Common myeloid progenitor, CD34-positive (primary cell): ENCODE measurements at places on chromosomes 5 and 9.

- DNase-seq, result no peak
Observed at GRCh38 chr5:93436083-93436482, 144.9 kb downstream of the NR2F1-AS1 start.

- no peak for DNase-seq
Observed at GRCh38 chr9:98162613-98163012, 29.8 kb downstream of the CORO2A start.

GRCh38 chr5:112004867-112005622, 248.1 kb upstream of the NREP start:
- DNase-seq, result no peak

GRCh38 chr5:168613396-168613795, 34.2 kb upstream of the PANK3 start:
- DNase-seq, result no peak

DNA sequence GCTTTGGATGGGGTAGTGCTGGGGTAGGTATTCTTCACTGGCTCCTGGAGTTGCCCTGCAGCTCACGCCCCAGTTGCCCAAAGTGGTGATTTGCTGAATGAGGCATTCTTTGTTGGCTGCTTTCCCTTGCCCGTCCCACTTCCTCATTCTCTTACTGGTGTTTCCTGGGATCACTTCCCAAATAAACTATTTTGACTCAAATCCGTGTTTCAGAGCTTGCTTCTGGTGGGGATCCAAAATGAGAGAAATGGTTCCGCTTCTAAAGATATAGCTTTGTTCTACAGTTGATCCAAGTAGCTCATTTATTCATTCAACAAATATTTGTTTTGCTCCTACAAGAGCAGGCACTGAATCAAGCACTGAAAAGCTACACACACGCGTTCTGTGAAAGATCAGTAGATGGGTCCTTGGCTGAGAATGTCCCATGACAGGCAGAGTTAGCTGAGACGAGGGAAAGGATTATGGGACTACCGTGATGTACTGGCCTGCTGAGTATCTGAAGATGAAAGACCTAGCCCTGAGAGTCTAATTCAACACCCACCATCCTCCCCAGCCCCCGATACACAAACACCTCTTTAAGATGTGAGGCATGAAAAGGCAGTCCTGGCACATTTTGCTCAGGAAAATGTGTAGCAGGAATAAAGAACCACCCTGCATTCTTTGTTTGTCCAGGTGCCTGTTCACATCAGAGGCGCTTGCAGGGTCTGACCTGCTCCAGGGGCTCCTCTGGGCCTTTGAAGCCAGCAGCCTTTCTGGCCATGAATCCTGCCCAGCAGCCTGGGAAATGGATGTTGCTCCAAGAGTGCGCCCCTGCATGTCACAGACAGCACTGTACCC, 143.1 kb upstream of the RANBP3L start:
- DNase-seq, result no peak

DNA sequence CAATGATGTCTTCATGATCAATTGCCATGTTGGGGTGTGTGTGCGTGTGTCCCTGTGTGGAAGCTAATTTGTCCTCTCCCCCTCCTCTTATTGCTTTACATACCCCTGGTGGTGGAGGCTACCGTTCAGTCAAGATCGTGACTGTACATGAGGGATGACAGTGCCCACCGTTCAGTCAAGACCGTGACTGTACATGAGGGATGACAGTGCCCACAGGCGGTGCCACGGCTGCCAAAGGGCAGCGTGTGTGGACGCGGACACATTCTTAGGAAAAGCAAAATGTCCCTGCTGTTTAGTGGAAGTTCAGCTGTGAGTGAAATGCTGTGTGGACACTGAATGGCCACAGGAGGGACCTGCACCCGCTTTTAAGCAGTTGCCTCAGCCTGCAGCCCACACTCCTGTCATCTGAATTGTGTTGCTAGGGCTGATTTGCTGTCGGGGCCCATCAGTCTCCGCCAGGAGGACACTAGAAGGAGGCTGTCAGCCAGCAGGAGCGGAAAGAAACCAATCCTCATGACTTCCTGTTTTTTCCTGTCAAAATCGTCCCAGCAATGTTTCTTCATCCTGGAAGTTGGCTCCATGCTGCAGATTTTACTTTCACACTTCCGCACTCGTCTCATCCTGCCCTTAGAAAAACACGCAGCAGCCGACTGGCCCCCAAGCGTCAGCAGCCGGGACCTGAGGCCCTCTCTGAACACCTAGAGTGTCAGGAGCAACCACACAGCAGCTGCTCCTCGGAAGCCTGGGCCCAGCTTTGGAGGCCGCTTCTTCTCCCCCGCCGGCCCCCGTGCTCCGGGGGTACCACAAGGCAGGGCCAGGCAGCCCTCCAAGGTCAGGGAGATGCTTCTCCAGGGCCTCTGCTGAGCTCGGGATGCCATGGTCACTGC, 9.1 kb downstream of the OR2V1 start:
- DNase-seq, result no peak

GRCh38 chr5:100270023-100270771, 265.0 kb upstream of the FAM174A start:
- peak; percentile 58 for DNase-seq

- no peak for DNase-seq
Observed at GRCh38 chr5:151779531-151780125, 7.9 kb downstream of the G3BP1 start.

GRCh38 chr5:153081385-153081784, 409.1 kb upstream of the GRIA1 start:
- no peak for DNase-seq

GRCh38 chr5:60507687-60508086, 192.3 kb downstream of the DEPDC1B start:
- no peak for DNase-seq

GRCh38 chr9:113633782-113634595, 170.5 kb downstream of the RGS3 start:
- DNase-seq, result no peak

GRCh38 chr5:106312360-106312759, 1358.4 kb downstream of the EFNA5 start:
- no peak for DNase-seq

DNA sequence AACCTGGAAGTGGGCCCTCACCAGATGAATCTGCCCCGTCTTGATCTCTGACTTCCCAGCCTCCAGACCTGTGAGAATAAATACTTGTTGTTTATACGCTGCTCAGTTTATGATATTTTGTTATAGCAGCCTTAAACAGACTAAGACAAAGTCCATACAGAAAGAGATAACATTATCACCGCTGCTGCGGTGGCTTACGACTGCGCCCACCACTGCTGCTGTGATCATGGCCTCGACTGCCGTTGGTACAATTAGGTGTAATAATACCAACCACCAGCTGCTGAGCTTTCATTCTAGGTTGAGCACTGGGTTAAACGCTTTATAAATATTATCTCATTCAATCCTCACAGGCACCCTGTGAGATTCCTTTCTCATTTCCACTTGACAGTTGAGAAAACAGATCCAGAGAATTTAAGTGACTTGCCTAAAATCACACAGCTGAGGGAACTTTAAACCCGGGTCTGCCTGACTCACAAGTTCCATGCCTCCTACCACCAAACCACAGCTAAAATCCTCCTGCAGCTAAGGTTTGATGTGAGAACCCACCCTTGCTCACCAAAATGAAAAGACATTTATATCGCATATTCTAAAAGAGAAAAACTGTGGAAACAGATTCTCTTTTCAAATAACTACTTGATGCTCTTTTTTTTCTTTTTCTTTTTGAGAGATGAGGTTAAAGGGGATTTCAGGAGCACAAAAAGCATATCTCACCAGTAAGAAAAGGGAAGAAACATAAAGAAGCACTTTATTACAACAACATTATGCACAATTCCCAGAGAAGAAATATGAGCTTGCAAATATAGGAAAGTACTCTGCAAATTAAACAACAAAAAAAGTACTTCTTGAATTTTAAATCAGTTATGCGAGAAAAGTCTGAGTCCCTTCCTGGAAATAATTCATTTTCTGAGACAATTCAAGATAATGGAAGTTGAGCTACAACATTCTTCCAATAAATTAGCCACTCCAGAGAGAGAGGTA, 23.9 kb downstream of the GOLM1 start:
- no peak for DNase-seq

DNA sequence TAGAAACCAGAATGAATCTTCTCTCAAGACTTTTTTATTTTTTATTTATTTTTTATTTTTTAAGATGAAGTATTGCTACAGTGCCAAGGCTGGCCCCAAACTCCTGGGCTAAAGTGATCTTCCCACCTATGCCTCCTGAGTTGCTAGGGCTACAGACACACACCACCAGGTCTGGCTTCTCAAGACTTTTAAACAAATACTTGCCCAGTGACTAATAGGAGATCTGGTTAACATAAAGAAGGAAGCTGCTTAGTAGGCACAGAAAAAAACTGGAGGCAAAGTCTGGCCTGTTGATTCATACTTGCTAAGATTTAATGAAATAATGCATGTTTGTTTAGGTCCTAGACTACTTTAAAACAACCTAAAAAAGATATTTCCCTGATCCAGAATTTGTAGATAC, 43.8 kb downstream of the SLC38A9 start:
- no peak for DNase-seq

- no peak for DNase-seq
Observed at GRCh38 chr5:125526966-125527365, 780.5 kb upstream of the ZNF608 start.

GRCh38 chr5:167769846-167770413, 521.5 kb upstream of the WWC1 start:
- DNase-seq, result no peak

DNA sequence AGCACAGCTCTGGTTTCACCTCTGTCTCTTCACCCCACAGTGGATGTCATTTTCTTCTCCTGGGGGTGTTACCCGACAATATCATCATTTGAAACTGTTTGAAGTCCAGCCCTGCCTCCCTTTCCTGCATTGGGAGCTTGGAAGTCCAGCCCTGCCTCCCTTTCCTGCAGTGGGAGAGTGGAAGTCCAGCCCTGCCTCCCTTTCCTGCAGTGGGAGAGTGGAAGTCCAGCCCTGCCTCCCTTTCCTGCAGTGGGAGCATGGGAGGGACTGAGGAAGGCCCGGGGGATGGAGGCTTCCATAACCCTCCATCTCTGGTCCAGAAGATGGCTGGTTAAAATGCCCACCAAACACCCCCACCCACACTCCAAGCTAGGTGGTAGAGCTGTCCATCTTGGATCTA, 59.8 kb downstream of the SYK start:
- DNase-seq, result no peak

- DNase-seq, result peak; percentile 65
Observed at GRCh38 chr9:95726756-95727155, 148.7 kb upstream of the ERCC6L2 start.

DNA sequence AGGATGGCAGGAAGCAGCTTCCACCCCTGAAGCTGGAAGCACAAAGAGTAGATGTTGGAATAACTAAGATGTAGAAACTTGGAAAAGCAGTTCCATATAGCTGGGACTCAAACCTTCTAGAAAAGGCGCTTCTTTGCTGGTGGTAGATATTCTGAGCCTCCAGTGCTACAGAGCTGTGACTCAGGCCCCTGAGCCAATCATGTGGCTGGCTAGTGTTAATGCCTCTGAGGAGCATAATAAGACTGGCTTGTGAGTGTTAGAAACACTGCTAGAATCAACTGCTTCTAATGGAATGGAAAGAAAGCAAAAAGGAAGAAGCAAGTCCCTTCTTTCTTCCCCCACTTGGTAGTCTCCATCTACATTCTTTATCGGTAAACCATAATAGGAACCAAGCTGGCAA, 234.2 kb upstream of the DMAC1 start:
- DNase-seq, result no peak

- DNase-seq, result no peak
Observed at GRCh38 chr5:33833237-33833575, 58.6 kb downstream of the ADAMTS12 start.

GRCh38 chr9:74810200-74810599, 77.5 kb downstream of the TRPM6 start:
- DNase-seq, result no peak

DNA sequence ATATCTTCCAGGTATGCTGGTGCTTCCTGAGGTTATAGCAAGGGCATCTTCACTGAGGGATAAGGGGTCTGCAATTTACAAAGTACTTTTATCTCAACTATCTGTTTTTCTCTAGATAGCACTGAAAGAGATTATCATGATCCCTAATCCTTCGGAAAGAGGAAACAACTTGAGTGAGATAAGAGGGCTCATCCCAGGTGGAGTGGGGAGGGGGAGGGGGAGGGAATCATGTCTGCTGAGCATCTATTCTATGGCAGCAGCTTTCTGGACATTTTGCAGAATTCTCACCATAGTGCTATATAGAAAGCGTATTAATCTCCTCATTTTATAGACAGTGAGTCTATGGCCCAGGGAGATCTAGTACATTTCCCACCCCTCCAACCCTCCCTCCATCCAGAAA, 5.9 kb downstream of the TNFSF15 start:
- DNase-seq, result no peak

GRCh38 chr9:135439916-135440315, 39.7 kb upstream of the PPP1R26 start:
- no peak for DNase-seq

DNA sequence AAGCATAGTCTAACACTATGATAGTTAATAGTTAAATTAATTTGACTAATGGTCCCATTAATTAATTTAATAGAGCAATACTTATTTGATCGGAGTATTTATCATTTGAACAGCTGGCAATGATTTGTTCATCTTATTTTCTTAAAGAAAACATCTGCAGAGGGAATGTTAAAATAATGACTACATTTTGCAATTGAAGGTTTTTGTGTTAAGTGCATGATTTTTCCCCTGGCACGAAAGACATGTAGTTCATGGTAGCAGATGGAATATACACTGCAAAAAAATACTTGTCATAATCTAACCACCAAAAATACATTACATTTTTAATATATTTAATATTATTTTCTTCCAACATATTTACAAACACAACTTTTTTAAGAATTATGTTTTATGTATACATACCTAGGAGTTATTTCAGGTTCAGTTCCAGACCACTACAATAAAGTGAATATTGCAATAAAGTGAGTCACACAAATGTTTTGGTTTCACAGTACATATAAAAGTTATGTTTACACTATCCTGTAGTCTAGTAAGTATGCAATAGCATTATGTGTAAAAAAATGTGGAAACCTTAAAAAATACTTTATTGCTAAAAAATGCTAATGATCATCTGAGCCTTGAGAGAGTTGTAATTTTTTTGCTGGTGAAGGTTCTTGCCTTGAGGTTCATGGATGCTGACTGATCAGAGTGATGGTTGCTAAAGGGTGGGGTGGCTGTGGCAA, 292.6 kb upstream of the DAB2 start:
- no peak for DNase-seq

GRCh38 chr5:148780711-148781110, 45.7 kb upstream of the ADRB2 start:
- no peak for DNase-seq

- no peak for DNase-seq
Observed at GRCh38 chr5:41346609-41347008, 133.3 kb upstream of the C6 start.
